ENCODE measurements at places on chromosomes 6 and 20. TPM values are rescaled to one million over a fixed set of nuclear protein-coding genes. Genes with fewer than 3 reads are reported as not detected.
A peak's percentile ranks its signal among the peaks of the same experiment; 100 is the strongest.

Gene PTK7
- 99.8 TPM for total RNA-seq

Gene FOXF2
- not detected for total RNA-seq

GRCh38 chr6:106743612-106744011, 114.2 kb downstream of the QRSL1 start:
- peaks cover 46% of the 10 kb centered on the region for H3K4me1 ChIP-seq
- no peak overlapping the region for H3K4me3 ChIP-seq
- no peaks in the 10 kb centered on the region for H3K27me3 ChIP-seq

DNA sequence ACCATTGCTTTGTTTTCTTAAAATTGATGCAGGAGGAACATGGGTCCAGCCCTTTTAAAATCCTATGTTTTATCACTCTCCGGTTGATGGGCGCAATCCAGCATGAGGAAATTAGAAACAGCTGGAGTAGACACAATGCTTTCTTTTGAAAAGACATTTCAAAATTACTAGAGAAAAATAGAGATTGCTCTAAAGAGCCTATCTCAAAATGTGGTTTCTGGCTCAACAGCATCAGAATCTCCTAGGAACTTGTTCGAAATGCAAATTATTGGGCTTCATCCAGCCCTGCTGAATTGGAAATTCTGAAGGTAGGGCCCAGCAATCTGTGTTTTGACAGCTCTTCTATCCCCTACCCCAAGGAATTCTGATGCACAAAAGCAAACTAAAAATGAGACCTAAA, 190.8 kb upstream of the BMP2 start:
- H3K27ac ChIP-seq, result no peak overlapping the region
- no peak for DNase-seq
- no peaks in the 10 kb centered on the region for H3K36me3 ChIP-seq
- H3K4me1 ChIP-seq, result peaks cover 10% of the 10 kb centered on the region

GRCh38 chr6:64439274-64439673, 803.7 kb downstream of the PHF3 start:
- no peaks in the 10 kb centered on the region for H3K36me3 ChIP-seq
- no peaks in the 10 kb centered on the region for H3K4me1 ChIP-seq
- DNase-seq, result no peak
- H3K4me3 ChIP-seq, result no peak overlapping the region

GRCh38 chr20:2509794-2510193, 1.1 kb upstream of the ZNF343 start:
- peaks cover 23% of the 10 kb centered on the region for H3K4me1 ChIP-seq
- no peaks in the 10 kb centered on the region for H3K36me3 ChIP-seq
- H3K27ac ChIP-seq, result peak overlapping the region; percentile 79
- peaks cover 6% of the 10 kb centered on the region for H3K27me3 ChIP-seq
- H3K4me3 ChIP-seq, result peak overlapping the region; percentile 91
- DNase-seq, result peak; percentile 45

DNA sequence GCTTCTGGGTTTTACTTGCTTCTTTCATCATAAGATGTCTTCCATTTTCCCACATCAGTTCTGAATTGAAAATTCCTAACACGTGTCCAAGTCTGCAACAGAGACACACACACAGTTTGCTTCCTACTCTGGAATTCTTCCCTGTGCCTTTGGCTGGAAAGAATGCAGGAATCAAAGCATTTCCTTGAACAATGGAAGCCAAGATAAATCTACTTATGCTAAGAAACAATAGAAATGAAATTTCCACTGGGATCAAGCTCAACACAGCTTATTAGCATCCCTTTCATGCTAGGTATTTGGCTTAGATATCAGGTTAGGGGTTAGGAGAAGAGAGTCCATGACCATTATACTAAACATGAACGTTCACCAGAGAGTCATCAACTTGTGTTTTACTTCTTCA, 101.1 kb upstream of the SCAF8 start:
- H3K4me1 ChIP-seq, result no peaks in the 10 kb centered on the region
- no peak overlapping the region for H3K27ac ChIP-seq
- H3K4me3 ChIP-seq, result no peak overlapping the region
- H3K36me3 ChIP-seq, result no peaks in the 10 kb centered on the region

Data from HepG2 (cell line).